ENCODE measurements at places on chromosomes 4 and X.

DNA sequence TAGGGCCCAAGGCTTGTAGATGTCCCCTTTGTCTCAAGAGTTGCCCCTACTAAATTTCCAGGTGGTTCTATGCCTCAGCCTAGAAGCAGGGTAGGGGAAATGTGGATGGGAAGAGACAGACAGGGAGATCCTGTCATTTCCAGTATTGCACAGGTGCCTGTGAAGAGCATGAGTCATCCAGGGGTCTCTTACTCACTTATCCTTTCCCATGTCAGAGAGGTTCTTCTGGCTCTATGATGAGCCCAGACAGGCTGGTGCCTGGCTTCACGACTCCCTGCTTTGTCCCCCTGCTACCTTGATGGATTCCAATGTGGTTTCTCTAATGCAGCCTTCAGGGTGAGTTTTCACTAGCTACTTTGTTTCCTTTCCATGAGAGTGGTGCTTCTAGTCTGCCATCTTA is 35.2 kb upstream of the DDX60 start:
- no peak for DNase-seq

GRCh38 chr4:57344296-57344695 is 234.1 kb upstream of the IGFBP7 start:
- DNase-seq: no peak

- peak; percentile 79 for DNase-seq
These were observed 51.3 kb upstream of the MAP3K15 start for GRCh38 chrX:19566359-19567222.

- peak; percentile 94 for DNase-seq
These were observed 31.6 kb upstream of the LSM6 start for GRCh38 chr4:146143888-146144287.

- no peak for DNase-seq
These were observed 944.4 kb upstream of the GRID2 start for GRCh38 chr4:91359041-91360031.

GRCh38 chr4:64520421-64520820 is 111.2 kb upstream of the TECRL start:
- no peak for DNase-seq

DNA sequence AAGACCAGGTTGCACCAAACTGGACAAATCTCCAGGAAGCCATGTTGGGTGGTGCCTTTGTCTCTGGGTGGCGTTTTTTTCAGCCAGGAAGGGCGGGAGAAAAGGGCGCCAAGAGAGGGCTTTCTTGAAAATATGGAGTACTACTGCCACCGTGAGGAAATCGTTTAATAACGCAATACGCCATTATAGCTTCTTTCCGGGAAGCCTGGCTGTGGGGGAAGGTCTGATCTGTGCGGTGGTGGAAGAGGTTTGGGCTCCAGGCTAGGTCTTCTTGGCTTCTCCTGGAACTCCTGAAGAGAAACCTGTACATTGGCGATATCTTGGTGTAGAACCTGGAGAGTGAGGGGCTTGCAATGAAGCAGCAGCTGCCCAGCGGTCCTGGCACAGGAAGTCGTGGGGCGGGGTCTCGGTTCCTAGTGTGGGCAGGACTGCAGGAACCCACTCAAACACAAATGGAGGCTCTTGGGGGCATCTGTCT is 202.7 kb downstream of the OR13H1 start:
- DNase-seq: peak; percentile 86

DNA sequence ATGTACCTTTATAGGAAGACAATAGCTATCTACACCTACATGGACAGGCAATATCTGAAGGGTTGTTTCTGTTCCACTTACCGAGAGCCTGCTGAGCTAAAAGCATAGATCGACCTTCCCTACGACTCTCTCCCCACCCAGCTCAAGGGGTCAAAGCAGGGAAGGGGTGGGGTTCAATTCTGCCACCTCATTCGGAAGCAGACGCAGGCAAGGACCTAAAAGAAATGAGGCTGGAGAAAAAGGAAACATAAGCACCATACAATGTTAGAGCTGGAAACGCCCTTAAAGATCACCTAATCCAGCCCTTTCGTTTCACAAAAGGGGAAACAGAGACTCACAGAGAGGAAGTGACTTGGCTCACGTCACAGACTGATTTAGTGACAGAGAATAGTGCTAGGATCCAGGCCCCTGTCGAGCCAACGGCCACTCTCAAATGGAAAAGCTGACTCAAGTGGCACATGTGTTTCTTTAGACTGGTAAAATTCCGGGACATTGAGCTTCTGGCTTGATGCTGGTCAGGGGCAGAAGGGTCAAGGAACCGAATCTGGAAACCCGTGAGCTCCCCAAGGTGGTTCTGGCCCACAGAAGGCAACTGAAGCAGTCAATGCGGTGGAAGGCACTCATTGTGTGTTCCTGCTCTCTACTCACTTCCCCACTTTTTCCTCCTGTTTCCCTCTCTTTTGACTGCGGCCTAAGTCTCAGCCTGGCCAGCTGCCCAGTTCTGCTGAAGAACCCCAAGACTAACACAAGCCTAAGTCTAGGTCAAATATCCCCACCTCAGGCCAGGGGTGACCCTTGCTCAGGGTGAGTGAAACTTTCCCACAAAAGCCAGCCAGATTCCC is 7.5 kb downstream of the SEPTIN6 start:
- DNase-seq: peak; percentile 90

GRCh38 chr4:22574424-22574823 is 58.6 kb upstream of the ADGRA3 start:
- DNase-seq: no peak

DNA sequence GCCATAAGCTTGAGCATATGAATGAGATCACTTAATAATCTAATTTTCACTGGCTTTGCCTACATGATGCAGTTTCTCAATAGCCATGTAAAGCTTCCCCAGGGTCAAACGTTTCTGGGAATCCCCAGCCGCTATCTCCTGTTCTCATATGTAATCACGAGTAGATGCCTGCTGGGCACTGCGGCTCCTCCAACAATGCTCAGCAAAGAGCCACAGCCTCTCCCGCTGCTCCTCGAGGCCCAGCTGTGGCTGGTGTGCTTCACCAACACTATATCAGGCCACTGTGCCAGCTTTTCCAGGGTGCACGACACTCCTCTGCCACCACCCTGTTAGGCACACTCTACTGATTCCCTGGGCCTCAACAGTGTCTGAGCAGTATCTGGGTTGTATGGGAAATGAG is 78.3 kb upstream of the RASGEF1B start:
- DNase-seq: no peak

DNA sequence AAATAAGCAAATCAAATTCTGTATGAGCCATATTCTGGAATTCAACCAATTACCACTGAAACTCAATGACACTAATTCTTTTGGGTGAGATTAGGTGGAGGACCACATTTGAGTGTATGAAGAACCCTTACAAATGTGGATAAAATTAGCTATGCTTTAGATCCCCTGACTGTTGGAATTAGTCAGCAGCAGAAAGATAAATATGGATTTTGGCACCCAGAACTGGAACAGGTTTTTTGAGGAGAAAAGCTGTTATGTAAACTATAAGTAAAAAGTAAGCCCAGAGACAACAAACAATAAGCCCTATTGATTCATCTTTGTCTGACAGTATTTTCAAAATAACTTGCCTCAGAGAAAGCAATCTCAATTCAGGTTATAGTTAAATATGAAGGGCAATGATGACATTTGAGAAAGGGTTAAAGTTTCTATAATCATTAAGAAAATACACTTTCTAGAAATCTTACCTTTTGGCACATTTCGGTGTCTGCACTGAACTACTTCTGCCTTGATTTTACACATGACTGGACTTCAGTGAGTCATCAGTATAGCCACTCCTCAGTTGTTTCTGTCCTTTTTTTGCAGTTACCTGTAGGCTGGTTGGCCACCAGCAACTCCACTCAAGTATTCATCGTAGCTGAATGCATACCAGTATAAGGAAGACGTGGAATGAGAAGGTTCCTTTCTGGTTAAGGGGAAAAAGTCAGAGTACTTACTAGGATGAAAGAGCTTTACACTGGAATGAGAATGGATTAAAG is 80.0 kb downstream of the KCTD8 start:
- no peak for DNase-seq

GRCh38 chrX:21974011-21974385 is 33.5 kb downstream of the SMS start:
- no peak for DNase-seq

GRCh38 chrX:63661676-63662075 is 123.3 kb downstream of the ARHGEF9 start:
- DNase-seq: no peak

DNA sequence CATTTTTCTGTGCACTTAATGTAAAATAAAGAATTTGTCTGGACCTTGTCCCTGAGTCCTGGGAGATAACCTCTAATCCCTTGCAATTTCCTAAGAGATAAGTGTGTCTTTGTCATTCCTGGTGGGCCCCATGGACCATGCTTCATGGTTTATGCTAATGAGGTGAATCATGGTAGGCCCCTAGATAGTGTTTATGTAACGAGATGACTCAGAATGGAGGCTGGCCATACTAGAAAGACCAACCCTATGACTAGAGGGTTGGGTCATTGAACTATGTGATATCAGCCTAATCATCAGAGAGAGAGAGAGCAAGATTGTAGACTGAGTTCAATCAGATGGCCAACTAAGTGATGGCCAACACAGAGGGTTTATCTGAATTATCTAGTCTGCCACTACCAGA is 64.2 kb upstream of the NHSL2 start:
- DNase-seq: no peak
